ENCODE measurements at places on chromosomes 3 and 15.
A peak's percentile ranks its signal among the peaks of the same experiment; 100 is the strongest.

DNA sequence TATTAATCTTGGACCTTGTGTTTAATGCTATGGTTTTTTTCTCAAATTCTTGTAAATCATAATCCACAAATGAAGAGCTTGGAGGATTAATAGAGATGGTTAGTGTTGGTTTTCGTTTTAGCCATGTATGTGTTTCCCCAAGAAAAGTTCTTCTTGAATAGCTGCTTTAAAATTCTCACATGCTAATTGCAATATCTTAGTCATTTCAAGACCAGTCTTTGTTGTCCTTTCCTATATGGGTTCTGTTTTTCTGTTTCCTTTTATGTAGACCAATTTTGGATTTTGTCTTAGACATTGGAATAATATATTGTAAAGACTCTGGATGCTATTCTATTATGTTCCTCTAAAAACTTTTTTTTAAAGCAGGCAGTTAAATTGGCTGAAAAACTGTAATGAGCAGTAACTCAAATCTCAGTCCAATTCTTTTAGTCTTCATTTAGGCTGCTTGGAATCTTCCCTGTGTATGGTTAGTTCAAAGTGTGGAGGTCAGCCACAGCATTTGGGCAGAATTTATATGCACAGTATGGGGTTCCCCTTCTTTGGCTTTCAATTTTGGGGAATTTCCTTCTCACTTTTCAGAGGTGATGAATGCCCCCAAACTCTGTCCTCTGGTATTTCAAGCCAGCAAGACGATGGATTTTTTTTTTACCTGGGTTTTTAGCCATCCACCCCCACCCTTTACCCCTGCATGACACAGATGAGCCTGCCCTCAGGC is 39.1 kb upstream of the DNAJC13 start:
- DNase-seq = no peak

GRCh38 chr3:53040351-53040820 is 5.5 kb downstream of the SFMBT1 start:
- DNase-seq = no peak

DNA sequence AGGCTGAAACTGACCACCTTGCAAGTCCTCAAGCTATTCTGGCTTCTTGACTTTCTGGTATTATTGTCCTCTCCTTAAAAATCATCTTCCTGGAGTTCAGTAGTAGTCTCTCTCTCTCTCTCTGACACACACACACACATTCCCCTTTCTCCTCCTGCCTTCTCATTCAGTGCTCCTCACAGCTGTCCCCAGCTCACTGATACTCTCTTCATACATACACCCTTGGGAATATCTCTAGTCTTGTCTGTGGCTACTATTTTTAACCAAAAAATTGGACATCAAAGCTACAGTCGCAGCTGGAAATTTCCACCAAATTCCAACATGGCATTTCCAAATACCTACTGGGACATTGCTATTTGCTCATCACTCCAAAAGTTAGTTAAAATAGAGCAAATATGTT is 178.9 kb downstream of the ECT2 start:
- no peak for DNase-seq

DNA sequence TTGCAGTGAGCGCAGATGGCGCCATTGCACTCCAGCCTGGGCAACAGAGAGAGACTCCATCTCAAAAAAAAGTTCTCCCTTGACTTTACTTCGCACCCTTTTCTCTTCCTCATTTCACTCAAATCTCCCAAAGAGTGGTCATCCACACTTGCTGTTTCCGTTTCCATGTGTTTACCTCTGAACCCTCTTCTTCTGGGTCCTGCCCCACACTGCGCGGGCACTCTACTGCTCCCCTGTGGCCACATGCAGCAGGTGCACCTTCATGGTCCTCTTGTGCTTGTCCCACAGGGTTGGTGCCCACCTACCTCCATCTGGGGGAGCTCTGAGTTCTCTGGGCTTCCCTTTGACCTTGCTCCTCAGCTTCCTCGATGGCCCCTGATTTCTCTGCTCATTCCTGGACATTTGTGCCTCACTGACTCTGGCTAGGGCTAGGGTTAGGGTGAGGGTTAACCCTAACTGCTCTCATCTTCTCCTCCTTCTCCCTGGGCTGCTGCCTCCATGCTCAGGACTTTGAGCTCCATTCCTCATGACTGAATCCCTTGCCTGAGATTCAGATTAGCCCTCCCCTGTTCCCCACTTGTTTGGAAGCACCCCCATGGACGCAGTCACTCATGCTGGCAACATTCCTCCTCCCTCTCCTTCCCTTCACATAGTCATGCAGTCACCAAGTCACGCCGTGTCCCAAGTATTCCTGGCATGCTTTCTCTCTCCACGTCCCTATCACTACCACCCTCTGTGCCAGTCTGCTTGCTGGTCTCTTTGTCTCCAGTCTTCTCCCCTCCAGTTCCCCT is 26.6 kb upstream of the KY start:
- DNase-seq = peak; percentile 79

DNA sequence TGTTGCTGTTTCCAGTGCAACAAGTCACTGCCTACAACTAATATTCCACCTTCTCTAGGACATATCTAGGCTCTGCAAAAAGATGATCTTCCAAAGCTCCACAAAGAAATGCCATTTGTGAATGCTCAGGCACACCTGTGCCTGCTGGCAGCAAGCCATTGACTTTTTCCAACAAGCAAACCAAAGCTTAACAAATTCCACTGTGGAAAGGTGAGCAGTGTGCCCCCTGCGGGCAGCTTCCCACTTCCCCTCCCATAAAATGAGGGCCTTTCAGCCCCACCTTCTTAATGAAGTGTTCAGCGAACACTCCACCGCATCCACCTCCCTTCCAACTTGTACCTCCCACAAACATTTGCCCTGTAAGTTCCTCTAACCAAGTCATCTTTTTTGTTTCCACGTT is 157.5 kb upstream of the SLC24A5 start:
- DNase-seq = no peak

- DNase-seq = peak; percentile 55
Observed at GRCh38 chr3:122183521-122183892, at the start of gene CASR. CASR (plus strand) TSS chr3:122183668; CDS start chr3:122254190, 70,522 bp downstream.

DNA sequence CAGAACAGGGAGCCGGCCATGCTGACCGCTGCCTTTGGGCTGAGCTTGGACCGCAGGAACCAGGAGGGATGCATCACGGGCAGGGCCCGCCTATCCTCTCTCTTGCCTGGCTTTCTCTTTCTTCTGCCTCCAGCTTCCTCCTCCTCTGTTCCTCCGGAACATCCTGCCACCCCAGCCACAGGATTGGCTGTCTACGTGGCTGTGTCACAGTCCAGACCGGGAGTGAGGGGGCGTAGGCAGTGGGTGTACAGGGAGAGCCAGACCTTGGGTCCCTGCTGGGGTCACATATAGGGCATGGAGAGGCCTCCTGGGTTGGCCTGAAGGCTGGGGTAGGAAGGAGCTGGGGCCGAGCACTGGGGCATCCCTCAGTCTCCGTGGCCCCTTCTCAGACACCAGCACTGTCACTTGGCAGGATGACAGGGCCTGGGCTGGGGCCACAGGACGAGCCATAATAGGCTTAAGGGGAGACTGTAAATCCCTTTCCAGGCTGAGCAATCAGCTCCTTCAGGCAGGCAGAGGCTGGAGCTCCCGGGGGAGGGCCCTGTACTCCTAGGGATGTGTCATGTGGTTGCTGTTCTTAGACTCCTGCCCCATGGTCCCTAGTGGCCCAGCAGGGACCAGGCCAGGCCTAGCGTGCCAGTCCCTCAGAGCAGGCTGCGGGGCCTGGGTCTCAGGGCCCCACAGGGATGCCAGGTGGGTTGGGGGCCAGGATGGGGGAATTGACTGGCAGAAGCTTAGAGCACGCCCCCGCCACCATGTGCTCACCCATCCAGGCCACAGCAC is 25.4 kb downstream of the LINGO1 start:
- DNase-seq = no peak

DNA sequence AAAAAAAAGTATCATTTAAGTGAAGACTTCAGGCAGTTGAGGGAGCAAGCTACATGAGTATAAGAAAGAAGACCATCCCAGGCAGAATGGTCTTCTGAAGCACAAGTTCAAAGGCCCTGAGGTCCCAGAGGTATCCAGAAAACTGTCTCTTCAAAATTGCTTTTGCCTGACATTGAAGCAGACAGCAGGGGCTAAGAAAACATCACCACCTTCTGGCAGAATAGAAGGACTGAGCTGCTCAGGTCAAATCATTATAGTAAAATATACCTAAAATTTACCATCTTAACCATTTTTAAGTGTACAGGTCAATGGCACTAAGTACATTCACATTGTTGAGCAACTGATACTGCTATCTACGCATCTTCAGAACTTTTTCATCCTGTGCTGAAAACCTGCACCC is 16.4 kb downstream of the GPR160 start:
- DNase-seq = peak; percentile 8

DNA sequence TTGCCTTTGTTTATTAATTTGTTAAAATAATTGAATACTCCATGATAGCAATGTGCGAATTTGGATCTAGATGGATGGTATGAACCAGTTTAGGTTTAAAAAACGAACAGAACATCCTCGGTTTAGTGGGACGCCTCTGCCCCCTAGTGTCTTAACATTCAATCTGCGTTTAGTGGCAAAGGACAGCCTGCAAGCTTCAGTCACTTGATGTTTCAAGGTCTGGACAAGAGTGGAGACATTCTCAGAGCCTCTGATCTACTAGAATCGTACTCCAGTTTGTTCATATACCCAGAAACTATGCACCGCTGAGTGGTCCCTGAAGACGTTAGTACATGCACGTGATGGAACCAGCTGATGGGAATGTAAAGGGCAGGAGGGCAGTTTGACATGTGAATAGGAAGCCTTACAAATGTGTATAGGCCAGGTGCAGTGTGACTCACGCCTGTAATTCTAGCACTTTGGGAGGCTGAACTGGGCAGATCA is 17.8 kb upstream of the ATP13A4 start:
- peak; percentile 70 for DNase-seq

- no peak for DNase-seq
Observed at GRCh38 chr15:80031841-80032240, 27.6 kb upstream of the ZFAND6 start.

GRCh38 chr3:186612721-186613636 is at the start of gene AHSG:
AHSG (plus strand) TSS chr3:186613060; CDS start chr3:186613142, 82 bp downstream.
- DNase-seq = no peak

DNA sequence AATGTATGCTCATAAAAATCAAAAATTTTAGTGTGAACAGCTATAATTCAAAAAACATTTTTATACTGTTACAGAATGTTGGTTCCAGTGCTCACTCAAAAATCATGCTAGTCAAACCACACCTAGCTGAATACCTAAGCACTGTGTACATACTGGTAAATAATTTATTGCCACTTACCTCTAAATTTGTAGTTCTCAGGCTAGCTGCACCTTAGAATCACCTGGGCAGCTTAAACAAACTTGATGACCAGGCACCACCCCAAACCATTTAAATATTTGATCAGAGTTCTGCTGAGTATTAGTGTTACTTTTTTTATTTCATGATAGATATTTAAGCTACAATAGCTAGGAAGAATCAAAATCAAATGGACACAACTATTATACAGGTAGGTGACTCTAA is 32.3 kb upstream of the TMCO5A start:
- DNase-seq = no peak

DNA sequence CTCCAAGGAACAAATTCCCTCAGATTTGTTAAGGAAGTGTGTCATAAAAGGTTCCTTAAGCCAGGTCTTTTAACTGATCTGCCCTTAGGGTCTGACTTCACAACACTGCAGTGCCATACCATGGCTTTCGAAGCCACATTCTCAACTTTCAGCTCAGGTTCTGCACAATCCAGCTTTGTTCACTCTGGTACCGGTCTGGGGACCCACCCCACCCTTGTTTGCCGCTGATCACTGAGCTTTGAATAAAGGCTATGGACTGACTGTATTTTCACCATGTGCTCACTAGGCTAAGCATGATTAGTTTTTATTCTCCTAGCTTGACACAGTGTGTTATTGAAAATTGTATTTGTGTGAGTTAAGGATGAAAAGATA is 15.9 kb downstream of the SNX1 start:
- no peak for DNase-seq

DNA sequence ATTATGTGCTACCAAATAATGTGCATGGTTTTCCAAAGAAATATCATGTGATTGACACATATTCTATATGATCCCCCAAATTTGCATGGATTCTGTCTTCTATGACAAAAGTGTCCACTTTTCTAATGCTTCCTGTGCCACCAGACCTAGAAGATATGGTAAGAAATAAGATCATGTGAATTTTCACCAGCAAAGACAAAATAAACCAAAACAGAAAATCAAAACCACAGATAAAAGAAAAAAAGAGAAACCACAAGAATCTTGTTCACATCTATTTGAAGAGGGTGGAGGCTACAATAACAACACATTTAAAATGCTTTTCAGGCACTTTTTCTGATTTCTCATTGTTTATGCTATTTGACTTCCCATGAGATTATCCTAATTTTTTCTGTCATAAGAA is 303.4 kb downstream of the DIPK2A start:
- DNase-seq = no peak

DNA sequence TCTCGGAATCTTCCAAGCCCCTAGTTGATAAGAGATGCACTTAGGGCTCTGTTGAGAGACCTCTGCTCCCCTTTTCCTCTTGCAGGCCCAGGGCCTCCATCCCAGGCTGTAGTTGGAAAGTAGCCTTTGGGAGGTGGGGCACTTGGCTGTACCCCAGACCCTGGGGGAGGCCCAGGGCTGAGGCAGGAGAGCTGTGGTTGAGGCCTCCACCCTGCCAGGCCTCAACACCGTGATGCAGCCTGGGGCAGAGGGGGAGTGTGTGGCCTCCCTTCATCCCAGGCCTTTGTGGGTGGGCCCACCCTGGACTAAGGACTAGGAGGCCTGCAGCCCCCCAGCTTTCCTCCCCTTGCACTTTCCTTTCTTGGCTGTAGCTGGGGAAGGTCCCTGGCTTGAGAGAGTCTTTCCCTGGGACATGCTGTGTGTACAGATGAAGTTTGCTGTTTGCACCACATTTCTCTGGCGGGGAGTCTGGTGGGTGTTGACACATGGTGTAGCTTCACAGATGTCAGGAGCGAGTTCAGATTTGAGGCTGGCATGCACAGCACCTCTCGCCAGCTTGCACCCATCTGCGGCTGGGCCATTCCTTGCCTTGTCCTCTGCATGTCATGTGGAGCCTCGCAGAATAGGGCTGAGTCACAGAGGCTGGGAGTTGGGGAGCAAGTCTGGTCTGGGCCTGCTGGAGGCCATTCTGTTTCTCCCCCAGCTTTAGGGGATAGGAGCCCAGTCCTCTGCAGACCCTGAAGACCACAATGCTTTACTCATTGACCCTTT is 13.7 kb downstream of the PLEKHO2 start:
- DNase-seq = no peak

All from H1 (cell line).